ENCODE measurements at places on chromosomes 2 and 18. TPM values are rescaled to one million over a fixed set of nuclear protein-coding genes. Genes with fewer than 3 reads are reported as not detected.
A peak's percentile ranks its signal among the peaks of the same experiment; 100 is the strongest.

CTNNA2 gene
- total RNA-seq = not detected

TFCP2L1 gene
- 21.1 TPM for total RNA-seq

NYAP2 gene
- not detected for total RNA-seq

SERPINB13 gene
- total RNA-seq = not detected

SF3B6 gene
- 125 TPM for total RNA-seq

TTC39C gene
- 21.7 TPM for total RNA-seq

UGT1A8 gene
- total RNA-seq = not detected

DUSP19 gene
- 2.7 TPM for total RNA-seq

GRCh38 chr2:111702119-111702803 lies 181.7 kb downstream of the ANAPC1 start:
- peak overlapping the region; percentile 82 for H3K27ac ChIP-seq
- H3K36me3 ChIP-seq = peaks cover 16% of the 10 kb centered on the region
- no peak overlapping the region for H3K4me3 ChIP-seq
- DNase-seq = peak; percentile 76

GRCh38 chr2:31383471-31384153 lies 30.9 kb downstream of the XDH start:
- peak overlapping the region; percentile 99 for H3K27ac ChIP-seq
- DNase-seq = no peak
- no peak overlapping the region for H3K4me3 ChIP-seq
- H3K4me1 ChIP-seq = peaks cover 46% of the 10 kb centered on the region
- peaks cover 17% of the 10 kb centered on the region for H3K36me3 ChIP-seq

- no peak overlapping the region for H3K27ac ChIP-seq
- DNase-seq = no peak
- H3K27me3 ChIP-seq = no peaks in the 10 kb centered on the region
- no peak overlapping the region for H3K4me3 ChIP-seq
- no peaks in the 10 kb centered on the region for H3K36me3 ChIP-seq
Observed at GRCh38 chr2:224426656-224427055, 24.7 kb upstream of the FAM124B start.

DNA sequence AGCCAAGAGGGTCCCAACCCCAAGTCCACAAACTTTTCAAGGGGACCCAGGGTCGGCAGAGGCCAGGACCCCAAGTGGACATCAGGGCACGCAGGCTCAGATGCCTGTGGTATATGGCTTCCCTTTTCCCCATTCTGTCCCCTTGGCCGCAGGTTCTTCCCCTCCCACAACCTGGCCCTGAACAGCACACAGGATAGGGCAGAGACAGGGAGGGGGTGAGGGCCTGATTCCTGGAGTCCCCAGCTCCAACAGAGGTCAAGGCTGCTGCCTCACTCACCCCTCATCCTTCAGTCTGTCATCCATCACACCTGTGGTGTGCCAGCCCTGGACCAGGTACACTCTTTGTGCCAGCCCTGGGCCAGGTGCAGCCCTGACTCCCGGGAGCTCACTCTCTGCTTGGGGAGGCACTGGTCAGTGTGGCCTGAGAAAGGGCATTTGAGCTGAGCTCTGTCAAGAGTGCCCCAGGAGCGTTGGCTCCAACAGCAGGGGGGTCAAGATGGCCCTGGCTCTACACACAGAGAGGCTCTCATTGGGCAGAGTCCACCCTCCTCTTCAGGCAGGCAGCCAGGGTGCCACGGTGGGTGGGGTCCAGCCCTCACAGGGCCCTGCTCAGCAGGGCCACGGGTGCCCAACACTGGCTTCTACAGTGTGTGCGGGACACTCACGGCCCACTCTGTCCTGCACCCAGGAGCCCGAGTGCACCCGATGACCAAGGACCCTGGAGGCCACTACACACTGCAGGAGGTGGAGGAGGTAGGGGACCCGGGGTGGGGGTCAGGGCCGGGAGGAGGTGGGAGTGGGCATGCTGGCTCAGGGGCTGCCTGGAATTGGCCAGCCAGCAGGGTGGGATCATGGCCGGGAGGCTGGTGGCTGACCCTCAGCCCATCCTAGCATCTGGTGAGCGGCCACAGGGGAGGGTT lies 1.6 kb downstream of the AGXT start:
- DNase-seq = no peak
- peaks cover 8% of the 10 kb centered on the region for H3K36me3 ChIP-seq
- H3K27me3 ChIP-seq = peaks cover 54% of the 10 kb centered on the region
- no peak overlapping the region for H3K4me3 ChIP-seq
- no peak overlapping the region for H3K27ac ChIP-seq

GRCh38 chr2:5696404-5696944 lies 4.3 kb downstream of the SOX11 start:
- no peak for DNase-seq
- H3K36me3 ChIP-seq = peaks cover 4% of the 10 kb centered on the region
- H3K4me3 ChIP-seq = no peak overlapping the region
- no peak overlapping the region for H3K27ac ChIP-seq
- no peaks in the 10 kb centered on the region for H3K27me3 ChIP-seq

GRCh38 chr2:33581872-33582271 lies 17.2 kb downstream of the FAM98A start:
- peaks cover 13% of the 10 kb centered on the region for H3K36me3 ChIP-seq
- H3K4me3 ChIP-seq = no peak overlapping the region
- no peaks in the 10 kb centered on the region for H3K27me3 ChIP-seq

GRCh38 chr2:144267239-144267638 lies 252.7 kb downstream of the ZEB2 start:
- H3K4me3 ChIP-seq = no peak overlapping the region
- no peaks in the 10 kb centered on the region for H3K36me3 ChIP-seq
- no peaks in the 10 kb centered on the region for H3K27me3 ChIP-seq
- DNase-seq = no peak
- peaks cover 8% of the 10 kb centered on the region for H3K4me1 ChIP-seq

DNA sequence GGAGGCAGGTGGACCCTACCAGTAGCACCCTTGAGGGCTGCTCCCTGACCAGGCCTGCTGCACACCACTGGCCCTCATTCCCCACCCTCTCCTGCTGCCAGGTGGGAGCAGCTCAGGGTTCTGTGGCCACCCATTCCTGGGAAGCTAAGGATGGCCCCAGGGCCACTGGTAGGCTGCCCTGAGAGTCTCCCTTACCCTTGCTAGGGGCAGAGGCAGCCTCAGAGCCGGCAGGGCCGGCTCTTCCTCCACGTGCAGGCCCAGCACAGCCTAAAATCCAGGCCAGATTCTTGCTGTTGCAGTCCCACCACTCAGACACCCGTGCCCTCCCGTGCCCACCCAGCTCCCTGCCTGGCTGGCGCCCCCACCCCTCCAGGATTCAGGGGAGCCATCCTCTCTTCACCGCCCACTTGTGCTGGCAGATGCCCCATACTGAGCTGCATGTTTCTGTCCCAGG lies 199.0 kb downstream of the EIPR1 start:
- no peak overlapping the region for H3K4me3 ChIP-seq
- H3K27ac ChIP-seq = no peak overlapping the region
- no peak for DNase-seq
- H3K36me3 ChIP-seq = peaks cover 4% of the 10 kb centered on the region
- H3K27me3 ChIP-seq = no peaks in the 10 kb centered on the region

DNA sequence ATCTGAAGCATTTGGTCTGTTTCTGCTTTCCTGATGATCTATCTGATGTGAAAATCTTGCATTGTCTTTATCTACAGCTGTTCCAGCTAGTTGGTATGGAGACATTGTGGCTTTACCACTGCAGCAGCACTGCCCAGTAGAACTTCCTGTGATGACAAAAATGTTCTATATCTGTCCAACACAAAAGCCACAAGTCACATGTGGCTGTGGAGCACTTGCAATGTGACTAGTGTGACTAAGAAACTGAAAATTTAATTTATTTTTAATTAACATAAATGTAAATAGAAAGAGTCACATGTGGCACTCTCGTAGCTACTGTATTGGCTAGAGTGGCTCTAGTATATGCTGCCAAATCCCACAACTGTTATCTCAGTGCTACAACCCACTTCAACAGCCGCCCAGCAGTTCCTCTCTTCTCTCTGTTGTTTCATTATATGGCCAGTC lies 425.7 kb downstream of the SETBP1 start:
- H3K27me3 ChIP-seq = no peaks in the 10 kb centered on the region
- no peaks in the 10 kb centered on the region for H3K4me1 ChIP-seq
- DNase-seq = no peak
- no peak overlapping the region for H3K4me3 ChIP-seq
- H3K27ac ChIP-seq = no peak overlapping the region

DNA sequence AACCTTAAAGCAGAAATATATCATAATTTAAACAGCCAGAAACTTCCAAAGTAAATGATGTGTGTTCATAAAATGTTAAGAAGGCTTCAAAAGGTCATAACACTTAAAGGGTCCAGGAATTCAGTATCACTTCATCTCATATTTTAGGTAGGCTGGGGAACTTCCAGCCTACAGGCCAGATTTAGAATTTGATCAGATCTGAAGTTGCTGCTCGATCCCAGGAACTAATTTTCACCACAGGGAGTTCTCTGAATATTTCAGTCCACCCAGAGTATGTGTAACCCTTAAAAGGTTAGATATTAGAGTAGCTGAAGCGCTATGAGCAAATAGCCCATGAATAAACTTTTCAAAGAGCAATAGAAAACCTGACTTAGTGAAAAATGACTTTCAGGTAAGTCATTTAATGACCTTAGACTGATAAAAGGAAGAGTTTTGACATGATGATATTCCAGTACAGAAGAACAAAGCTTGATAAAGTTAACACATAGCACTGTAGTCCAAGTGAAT lies 1.7 kb downstream of the WIPF1 start:
- no peak overlapping the region for H3K4me3 ChIP-seq
- no peak overlapping the region for H3K27ac ChIP-seq
- peaks cover 11% of the 10 kb centered on the region for H3K27me3 ChIP-seq
- H3K4me1 ChIP-seq = peaks cover 7% of the 10 kb centered on the region

GRCh38 chr18:10455726-10456453 lies 1.5 kb downstream of the APCDD1 start:
- H3K4me3 ChIP-seq = peak overlapping the region; percentile 58
- no peaks in the 10 kb centered on the region for H3K4me1 ChIP-seq
- H3K27ac ChIP-seq = no peak overlapping the region

DNA sequence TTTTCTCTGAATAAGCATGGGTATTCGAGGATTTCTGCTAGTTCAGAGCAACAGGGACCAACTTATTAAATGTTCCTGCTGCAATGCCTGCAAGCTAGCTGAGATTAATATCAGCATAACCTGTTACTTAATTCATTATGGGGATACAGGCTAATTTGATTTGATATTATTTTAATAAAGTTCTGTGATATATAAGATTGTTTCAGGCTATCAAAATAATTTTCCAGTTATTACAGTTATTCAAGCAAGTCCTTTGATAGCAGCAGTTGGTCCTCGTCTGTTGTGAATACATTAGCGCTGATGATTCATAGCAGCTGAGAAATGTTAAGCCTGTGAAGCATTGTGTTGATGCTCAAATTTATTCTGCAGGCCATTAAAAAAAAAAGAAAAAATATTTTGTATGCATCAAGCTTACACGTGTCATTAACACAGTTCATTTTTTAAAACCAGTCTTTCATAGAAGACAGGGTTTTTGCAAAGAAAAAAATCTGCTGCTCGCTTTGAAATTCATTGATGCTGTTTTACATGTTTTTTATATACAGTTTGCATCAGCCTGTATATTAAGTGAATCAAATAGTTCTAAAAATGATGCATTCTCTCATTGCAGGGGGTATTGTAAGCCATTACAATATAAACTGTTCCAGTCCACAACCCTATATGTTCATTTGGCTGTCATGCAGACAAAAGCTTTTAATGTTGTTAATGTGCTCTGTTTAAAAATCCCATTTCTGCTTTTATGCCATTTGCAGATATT lies 482.5 kb downstream of the BCL11A start:
- H3K4me1 ChIP-seq = no peaks in the 10 kb centered on the region
- H3K4me3 ChIP-seq = no peak overlapping the region
- no peaks in the 10 kb centered on the region for H3K36me3 ChIP-seq
- H3K27ac ChIP-seq = no peak overlapping the region
- H3K27me3 ChIP-seq = peaks cover 30% of the 10 kb centered on the region

- H3K27me3 ChIP-seq = no peaks in the 10 kb centered on the region
- no peak overlapping the region for H3K4me3 ChIP-seq
- DNase-seq = no peak
- H3K36me3 ChIP-seq = no peaks in the 10 kb centered on the region
- no peak overlapping the region for H3K27ac ChIP-seq
- no peaks in the 10 kb centered on the region for H3K4me1 ChIP-seq
Observed at GRCh38 chr2:6224267-6224666, 532.1 kb downstream of the SOX11 start.

DNA sequence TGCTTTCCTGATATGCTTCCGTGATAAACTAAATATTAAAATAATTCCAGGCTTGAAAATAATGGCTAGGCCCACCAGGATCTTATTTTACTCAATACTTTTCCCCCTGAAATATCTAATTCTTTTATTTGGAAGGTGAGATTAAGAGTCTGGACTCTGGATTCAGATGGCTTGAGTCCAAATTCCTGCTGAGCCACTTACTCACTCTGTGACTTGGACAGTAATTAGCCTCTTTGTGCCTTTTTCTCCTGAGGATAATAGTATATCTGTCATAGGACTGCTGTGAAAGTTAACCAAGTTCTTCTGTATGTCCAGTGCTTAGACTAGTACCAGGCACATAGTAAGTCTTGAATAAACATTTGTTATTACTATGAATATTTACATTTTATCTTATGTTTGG lies 127.3 kb upstream of the ERBB4 start:
- H3K4me3 ChIP-seq = no peak overlapping the region
- H3K36me3 ChIP-seq = no peaks in the 10 kb centered on the region
- H3K27ac ChIP-seq = no peak overlapping the region

DNA sequence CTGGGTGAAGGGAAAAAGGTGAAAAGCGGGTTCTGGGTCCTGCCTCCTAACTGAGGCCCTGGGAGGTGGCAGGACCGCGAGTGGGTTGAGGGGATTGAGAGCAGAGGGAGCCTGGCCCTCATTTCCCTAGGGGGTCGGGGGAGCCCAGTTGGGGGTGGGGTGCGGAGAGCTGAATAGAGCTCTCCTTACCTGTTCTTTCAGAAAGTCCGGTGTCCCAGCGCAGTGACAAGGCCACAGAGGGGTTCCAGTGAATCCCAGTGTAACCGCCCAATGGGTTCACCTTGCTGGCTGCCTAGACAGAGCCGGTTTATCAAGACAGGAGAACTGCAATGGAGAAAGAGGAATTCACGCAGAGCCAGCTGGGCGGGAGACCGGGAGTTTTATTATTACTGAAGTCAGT lies 22.4 kb downstream of the TMEM177 start:
- no peak overlapping the region for H3K4me3 ChIP-seq
- no peaks in the 10 kb centered on the region for H3K36me3 ChIP-seq
- H3K27ac ChIP-seq = no peak overlapping the region

- H3K27me3 ChIP-seq = no peaks in the 10 kb centered on the region
- H3K4me1 ChIP-seq = peaks cover 47% of the 10 kb centered on the region
- DNase-seq = peak; percentile 24
- peak overlapping the region; percentile 65 for H3K27ac ChIP-seq
- peak overlapping the region; percentile 68 for H3K4me3 ChIP-seq
Observed at GRCh38 chr2:168802859-168803725, 655 bp downstream of the NOSTRIN start.

GRCh38 chr2:76953733-76954347 lies 568.3 kb downstream of the LRRTM4 start:
- H3K4me1 ChIP-seq = no peaks in the 10 kb centered on the region
- H3K4me3 ChIP-seq = no peak overlapping the region
- no peaks in the 10 kb centered on the region for H3K27me3 ChIP-seq
- DNase-seq = no peak

- DNase-seq = no peak
- no peaks in the 10 kb centered on the region for H3K27me3 ChIP-seq
- no peak overlapping the region for H3K4me3 ChIP-seq
- H3K36me3 ChIP-seq = peaks cover 11% of the 10 kb centered on the region
- peaks cover 65% of the 10 kb centered on the region for H3K4me1 ChIP-seq
- H3K27ac ChIP-seq = no peak overlapping the region
Observed at GRCh38 chr18:76452357-76452756, 42.7 kb downstream of the ZNF516 start.

- H3K36me3 ChIP-seq = peaks cover 7% of the 10 kb centered on the region
- H3K4me3 ChIP-seq = no peak overlapping the region
- no peaks in the 10 kb centered on the region for H3K27me3 ChIP-seq
- no peak overlapping the region for H3K27ac ChIP-seq
- DNase-seq = no peak
- no peaks in the 10 kb centered on the region for H3K4me1 ChIP-seq
Observed at GRCh38 chr2:15527074-15527739, 33.9 kb downstream of the NBAS start.
